ENCODE measurements at places on chromosomes 11 and 22.
A peak's percentile ranks its signal among the peaks of the same experiment; 100 is the strongest.

- no peak for DNase-seq
Observed at GRCh38 chr11:117946156-117946841, 17.1 kb upstream of the TMPRSS13 start.

- DNase-seq, result no peak
Observed at GRCh38 chr11:131303611-131304119, 66.8 kb upstream of the NTM start.

- no peak for DNase-seq
Observed at GRCh38 chr11:73577496-73577917, 20.4 kb downstream of the FAM168A start.

DNA sequence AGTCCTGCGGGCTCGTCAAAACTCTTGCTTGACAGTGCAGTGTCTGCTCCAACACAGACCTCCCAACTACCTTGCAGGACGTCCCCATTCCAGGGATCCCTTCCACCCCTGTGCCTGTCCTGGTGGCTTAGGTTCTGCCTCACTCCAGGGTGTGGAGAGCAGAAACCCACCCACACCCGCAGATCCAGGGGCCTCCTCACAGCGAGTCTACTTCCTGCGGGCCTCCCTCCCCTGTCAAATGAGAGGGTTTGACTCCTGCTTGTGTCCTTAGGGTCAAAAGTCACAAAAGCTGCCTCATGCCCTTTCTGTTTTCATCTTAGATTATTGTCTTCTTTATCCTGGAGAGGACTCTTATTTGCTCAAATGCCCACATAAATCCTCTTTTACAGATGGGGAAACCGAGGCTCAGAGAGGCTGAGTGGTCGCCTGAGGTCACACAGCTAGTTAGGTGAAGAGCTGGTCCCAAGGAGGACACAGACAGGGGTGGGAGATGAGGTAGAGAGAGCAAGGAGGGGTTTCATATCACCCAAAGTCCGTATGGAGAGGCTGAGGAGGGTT, 81.1 kb upstream of the KCNQ1OT1 start:
- DNase-seq, result no peak

- DNase-seq, result no peak
Observed at GRCh38 chr22:45069925-45070324, 60.1 kb upstream of the PHF21B start.

GRCh38 chr11:60871378-60872061, 4.2 kb downstream of the ZP1 start:
- no peak for DNase-seq

DNA sequence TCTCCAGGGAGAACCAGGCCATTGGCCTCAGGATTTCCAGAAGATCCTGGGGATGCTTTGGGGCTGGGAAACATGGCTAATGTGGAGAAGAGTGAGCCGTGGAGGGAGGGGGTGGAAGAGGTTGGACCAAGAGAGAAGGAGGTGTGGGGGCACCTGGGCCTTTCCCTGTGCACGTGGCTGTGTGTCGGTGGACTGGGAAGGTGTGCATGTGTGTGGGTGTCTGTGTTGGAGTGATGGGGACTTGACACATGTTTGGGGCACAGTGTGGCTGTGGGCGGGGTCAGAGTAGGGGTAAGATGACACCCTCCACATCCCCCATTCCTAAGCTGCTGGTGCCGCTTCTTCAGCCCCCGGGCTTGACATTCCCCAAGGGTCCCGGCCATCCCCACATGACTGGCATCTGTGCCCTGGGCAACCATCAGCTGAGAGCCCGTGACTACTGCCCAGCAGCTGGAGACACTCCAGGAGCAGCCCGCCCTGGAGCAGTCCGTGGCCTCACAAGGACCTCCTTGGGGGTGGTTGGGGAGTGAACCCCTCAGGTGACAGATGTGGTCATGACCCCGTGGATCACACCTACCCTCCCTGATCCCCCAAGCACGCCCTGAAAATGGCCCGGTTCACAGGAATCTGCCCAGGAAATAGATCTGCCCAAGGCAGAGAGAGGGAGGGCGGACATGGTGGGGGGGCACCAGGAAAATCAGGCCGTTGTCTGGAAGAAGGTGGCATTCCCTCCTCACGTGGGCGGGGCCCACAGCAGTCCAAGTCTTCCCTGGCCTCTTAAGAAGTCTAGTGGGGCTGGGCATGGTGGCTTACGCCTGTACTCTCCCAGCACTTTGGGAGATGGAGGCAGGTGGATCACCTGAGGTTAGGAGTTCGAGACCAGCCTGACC, 34.8 kb upstream of the SOX10 start:
- DNase-seq, result no peak

GRCh38 chr11:71527576-71528210, 626 bp downstream of the KRTAP5-7 start:
- DNase-seq, result no peak

- no peak for DNase-seq
Observed at GRCh38 chr11:488062-488461, 19.0 kb downstream of the RNH1 start.

GRCh38 chr11:66315921-66316811, 678 bp downstream of the CD248 start:
- DNase-seq, result no peak

GRCh38 chr22:41338614-41339212, 37.4 kb downstream of the ZC3H7B start:
- no peak for DNase-seq

DNA sequence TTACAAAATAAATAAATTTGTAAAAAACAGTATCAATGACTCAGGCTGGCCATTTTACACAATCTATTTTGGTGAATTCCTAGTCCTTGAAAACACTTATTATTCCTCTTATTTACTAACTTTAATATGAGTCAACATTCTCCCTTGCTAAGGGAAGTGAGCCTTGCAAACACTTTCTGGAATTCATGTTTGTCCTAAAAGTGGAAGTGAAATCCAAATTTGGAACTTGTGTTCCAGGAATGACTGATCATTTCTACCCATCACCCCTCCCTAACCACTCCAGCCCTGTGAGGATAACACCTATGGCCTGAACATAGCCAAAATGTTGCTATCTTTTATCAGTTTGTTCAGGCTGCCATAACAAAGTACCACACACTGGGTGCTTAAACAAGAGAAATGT, 83.1 kb downstream of the OR5AK2 start:
- DNase-seq, result no peak

- no peak for DNase-seq
Observed at GRCh38 chr11:20584093-20584774, 15.2 kb upstream of the SLC6A5 start.

DNA sequence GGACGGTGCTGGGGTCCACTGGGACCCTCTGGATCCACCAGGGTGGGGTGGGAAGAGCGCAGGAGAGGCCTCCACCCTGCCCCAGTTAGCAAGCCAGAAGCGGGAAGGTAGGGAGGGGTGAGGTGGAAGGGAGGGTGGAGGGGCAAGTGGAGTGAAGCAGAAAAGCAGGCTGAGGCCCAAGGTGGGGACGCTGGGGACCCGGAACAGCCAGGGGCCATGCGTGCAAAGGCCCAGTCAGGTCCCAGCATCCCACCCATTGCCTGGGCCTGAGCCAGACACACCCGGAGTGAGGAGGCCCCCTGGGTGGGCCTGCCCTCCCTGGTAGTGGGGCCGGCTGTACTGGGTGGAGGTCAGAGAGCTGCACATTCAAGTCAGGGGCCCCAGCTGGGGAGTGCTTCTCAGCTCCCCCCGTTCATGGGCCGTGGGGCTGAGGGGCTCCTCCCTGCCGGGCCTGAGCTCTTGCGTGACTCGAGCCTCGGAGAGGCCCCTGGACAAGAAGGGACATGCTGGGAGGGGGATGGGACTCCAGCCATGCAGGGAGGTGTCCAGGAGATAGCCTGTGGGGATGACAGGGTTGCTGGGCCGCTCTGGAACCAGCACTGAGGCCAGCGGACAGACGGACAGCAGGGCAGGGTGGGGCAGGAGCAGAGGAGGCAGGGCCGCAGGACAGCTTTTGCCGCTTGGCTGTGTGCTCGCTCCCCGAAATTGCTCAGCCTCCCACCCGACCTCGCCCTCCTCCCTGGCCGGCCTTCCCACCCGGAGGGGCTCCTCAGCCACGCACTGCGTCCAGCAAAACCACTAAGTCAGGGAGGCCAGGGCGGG, 7.7 kb downstream of the TNNT3 start:
- DNase-seq, result peak; percentile 52

GRCh38 chr11:34242037-34242625, 115.7 kb downstream of the ABTB2 start:
- DNase-seq, result peak; percentile 37

- DNase-seq, result peak; percentile 48
Observed at GRCh38 chr11:114796954-114797721, 118.8 kb downstream of the NXPE2 start.

- peak; percentile 94 for DNase-seq
Observed at GRCh38 chr22:44975427-44976262, 34.2 kb downstream of the PHF21B start.

GRCh38 chr11:76166314-76166713, 40.0 kb downstream of the WNT11 start:
- DNase-seq, result no peak

DNA sequence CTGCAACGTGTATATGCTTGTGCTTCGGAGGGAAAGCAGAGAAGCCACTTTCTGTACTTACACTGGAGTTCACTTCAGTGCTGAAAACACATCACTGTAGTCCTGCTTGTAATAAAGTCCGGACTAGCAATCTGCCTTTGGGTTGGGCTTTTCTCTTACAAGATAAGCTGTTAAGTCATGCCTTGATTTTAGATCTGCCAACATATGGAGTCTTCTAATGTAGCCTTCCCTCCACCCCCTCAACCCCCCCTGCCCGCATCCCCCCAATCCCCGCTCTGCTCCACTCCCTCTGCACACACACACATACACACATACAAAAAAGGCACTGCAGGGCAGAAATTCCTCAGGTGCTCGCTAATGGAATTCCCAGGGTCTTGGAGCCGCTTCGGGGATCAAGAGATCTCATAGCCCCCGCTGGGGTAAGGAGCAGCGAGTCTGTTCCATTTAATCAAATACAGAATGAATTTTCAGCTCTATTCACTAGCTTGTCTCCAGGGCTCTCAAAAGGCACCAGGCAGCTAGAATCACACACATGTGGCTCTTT, 3.4 kb downstream of the CDON start:
- DNase-seq, result peak; percentile 91

DNA sequence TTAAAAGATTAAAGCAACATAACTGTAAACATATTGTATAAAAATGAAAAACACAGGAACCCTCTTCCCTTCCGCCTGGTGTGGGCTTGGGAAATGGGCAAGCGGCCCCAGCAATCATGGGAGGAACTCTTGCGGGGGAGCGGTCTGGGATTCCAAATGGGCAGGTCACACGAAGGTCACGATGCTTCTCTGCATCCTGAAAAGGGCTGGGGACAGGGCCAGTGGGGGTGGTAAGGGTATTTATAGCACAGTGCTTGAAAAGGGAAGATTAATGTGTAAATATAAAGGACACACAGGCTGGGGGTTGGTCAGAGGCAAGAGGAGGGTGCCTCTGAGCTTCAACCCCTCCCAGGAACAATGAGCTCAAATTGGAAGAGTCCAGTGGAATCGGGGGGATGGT, 46.9 kb upstream of the OR4B1 start:
- peak; percentile 70 for DNase-seq

GRCh38 chr11:133896642-133897330, 51.5 kb upstream of the SPATA19 start:
- no peak for DNase-seq

DNA sequence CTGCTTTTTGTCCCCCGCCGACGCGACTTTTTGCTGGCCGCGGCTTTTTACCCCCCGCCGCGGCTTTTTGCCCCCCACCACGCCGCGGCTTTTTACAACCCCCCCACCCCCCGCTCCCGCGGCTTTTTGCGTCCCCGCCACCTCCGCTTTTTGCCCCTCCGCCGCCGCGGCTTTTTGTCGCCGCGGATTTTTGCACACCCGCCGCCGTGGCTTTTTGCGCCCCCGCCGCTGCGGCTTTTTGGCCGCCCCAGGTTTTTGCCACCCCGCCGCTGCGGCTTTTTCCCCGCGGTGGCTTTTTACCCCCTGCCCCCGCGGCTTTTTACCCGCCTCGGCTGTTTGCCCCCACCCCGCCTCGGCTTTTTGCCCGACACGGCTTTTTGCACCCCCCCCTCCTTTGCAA, 205.5 kb downstream of the CCT8L2 start:
- no peak for DNase-seq

DNA sequence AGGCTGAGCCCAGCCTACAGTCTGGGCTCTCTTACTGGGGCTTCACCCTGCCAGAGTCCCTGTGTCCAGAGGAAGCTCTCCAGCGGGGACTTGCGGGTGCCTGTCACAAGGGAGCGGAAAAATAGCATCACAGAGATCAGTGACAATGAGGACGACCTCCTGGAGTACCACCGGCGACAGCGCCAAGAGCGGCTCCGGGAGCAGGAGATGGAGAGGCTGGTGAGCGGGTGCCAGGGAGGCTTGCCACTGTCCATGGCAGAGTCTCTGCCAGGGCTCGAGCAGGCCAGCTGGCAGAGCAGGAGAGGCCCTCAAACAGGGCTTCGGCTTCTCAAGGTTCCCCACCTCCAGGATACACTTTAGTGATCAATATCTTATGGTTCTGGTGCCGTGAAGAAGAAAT, 21.0 kb downstream of the PHLDB1 start:
- DNase-seq, result no peak

DNA sequence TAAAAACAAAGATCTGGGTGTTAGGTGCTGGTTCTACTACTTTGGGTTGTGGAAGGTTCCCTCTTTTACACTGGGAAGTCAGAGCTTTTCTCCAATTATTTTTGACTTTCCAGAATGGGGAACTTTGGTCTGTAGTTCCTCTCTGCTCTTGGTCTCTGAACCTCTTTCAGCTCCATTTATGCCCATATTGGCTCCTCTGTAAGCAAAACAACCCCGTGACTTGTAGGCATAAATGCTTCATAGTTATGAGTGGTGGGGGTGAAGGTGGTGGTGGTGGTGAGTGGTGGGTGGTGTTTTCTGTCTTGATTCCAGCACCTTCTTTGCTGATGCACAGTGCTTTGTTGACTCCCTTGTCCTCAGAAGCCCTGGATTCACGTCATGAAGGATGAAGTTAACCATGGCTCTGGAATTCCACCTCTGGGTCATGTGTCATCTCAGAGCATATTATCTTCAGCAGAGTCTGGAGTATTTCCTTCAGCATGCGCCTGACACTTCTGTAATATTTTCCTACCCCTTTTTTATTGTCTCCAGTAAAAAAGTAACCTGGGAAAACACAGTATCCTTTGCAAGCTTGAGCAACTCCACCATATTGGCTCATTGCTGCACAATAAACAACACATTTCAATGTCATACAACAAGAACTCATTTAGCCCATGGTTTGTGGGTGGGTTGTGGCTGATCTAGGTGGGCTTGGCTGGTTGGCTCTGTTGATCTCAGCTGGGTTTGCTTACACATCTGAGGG, 24.1 kb upstream of the GRK3 start:
- no peak for DNase-seq

- peak; percentile 73 for DNase-seq
Observed at GRCh38 chr11:16603890-16604793, 134.3 kb upstream of the C11orf58 start.
